ENCODE measurements at places on chromosomes 7 and 10. TPM values are rescaled to one million over a fixed set of nuclear protein-coding genes. Genes with fewer than 3 reads are reported as not detected.

DNA sequence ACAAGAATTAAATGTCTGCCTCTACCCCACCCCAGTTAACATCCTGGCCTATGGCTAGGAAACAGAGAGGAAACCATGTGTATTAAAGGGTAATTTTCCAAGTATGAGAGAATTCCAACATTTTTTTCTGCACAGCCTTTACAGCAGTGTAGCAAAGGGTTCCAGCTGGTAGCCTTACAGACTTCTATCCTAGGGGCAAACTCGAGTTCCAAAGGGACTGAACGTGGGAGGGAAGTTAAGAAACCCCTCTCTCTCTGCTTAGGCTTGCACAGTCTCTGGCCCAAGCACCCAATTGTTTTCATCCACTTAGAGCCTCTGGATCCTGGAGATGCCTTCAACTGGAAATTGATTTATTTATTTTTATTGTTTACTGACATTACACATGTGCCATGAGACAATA is 60.3 kb downstream of the SLC16A12 start:
- H3K4me1 ChIP-seq = peaks cover 56% of the 10 kb centered on the region
- no peaks in the 10 kb centered on the region for H3K36me3 ChIP-seq
- H3K27ac ChIP-seq = peak overlapping the region; percentile 83
- DNase-seq = no peak
- no peak overlapping the region for H3K4me3 ChIP-seq

DNA sequence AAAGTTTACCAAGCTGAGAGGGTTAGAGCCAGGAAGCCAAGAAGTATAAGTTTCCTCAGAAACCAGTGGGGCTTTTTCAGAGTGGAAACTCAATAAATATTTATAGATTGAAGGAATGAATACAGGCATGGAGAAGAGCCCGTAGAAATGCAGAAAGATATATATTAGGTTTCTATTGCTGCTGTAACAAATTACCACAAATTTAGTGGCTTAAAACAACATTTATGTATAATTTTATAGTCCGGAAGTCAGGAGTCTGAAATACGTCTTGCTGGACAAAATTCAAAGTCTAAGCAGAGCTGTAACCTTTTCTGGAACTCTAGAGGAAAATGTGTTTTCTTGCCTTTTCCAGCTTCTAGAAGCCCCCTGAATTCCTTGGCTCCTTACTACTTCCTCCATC is 107.3 kb upstream of the SEMA3D start:
- no peak overlapping the region for H3K27ac ChIP-seq
- no peaks in the 10 kb centered on the region for H3K36me3 ChIP-seq
- H3K4me1 ChIP-seq = no peaks in the 10 kb centered on the region

DNA sequence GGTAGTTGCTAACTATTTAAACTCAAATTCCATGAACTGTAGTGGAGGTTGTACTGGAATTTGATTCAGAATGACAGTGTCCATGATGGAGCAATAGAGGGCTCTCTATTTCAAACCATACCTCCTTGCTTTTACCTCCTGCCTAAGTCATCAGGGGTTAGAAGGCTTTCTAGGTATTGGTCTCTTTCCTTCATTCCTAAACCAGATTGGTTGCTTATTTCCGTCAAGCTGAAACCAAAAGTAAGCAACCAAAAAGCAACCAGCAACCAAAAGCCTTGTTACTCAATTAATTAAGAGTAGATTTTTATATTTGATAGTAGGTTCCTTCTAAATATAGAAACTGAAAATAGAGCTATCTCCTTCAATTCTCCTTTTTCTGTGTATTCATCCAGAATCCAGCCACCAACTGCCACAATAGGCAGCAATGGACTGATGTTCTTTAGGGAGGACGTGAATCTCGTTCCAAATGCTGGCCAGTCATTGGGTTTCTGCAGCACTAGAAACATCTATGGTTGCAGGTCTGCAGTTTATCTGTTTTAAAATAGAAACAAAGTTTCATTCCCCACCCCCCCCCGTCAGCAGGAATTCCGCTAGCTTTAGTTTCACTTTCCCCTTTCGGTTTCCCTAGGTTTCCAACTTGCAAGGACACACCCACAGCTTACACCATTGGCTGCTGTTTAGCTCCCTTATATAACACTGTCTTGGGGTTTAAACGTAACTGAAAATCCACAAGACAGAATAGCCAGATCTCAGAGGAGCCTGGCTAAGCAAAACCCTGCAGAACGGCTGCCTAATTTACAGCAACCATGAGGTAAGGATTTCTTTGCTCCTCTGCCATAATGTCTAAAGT is at the start of gene IFIT1:
IFIT1 (plus strand) TSS at position 717 of the 850 bp plus-strand sequence; CDS start at position 807, 90 bp downstream.
- H3K27ac ChIP-seq = peak within 1 kb of the TSS; percentile 82
- DNase-seq = peak; percentile 79
- no peaks in the 10 kb centered on the region for H3K36me3 ChIP-seq
- peak within 1 kb of the TSS; percentile 39 for H3K4me3 ChIP-seq
- no peaks in the 10 kb centered on the region for H3K27me3 ChIP-seq

LIPF gene
- total RNA-seq = 1.1 TPM

- DNase-seq = no peak
- no peaks in the 10 kb centered on the region for H3K4me1 ChIP-seq
- H3K4me3 ChIP-seq = no peak overlapping the region
- no peaks in the 10 kb centered on the region for H3K36me3 ChIP-seq
Observed at GRCh38 chr10:1538531-1539061, 198.7 kb downstream of the ADARB2 start.

- no peak for DNase-seq
- H3K27me3 ChIP-seq = no peaks in the 10 kb centered on the region
- H3K4me3 ChIP-seq = no peak overlapping the region
- no peaks in the 10 kb centered on the region for H3K4me1 ChIP-seq
- H3K27ac ChIP-seq = no peak overlapping the region
Observed at GRCh38 chr10:26025523-26025922, 91.5 kb downstream of the MYO3A start.

DNA sequence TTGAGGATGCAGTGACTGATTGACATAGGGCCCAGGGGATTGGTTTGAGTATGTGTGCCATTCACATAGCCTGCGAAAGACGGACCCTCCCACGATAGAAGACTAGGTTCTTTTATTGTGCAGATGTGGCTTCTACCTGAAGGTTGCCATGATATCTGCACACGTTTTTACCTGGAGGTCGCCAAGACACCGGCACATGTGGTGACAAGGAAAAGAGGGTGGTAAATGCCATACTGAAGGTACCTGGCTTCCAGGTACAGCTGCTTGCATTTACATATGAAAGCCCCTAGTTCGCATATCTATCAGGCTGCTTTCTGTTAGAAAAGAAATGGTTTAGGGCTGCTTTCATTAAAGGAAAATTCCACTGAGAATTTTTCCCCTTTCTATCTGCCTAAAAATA is 43.6 kb downstream of the ZNF22 start:
- no peak overlapping the region for H3K27ac ChIP-seq
- no peaks in the 10 kb centered on the region for H3K27me3 ChIP-seq
- no peak for DNase-seq
- no peaks in the 10 kb centered on the region for H3K36me3 ChIP-seq
- no peaks in the 10 kb centered on the region for H3K4me1 ChIP-seq

- H3K4me1 ChIP-seq = no peaks in the 10 kb centered on the region
- H3K36me3 ChIP-seq = no peaks in the 10 kb centered on the region
- DNase-seq = peak; percentile 65
- H3K27ac ChIP-seq = peak overlapping the region; percentile 14
- no peaks in the 10 kb centered on the region for H3K27me3 ChIP-seq
- H3K4me3 ChIP-seq = no peak overlapping the region
Observed at GRCh38 chr10:66836057-66836456, 89.8 kb upstream of the LRRTM3 start.

Measured in hepatocyte (in vitro differentiated cells).